ENCODE measurements at places on chromosomes 16 and 17.

DNA sequence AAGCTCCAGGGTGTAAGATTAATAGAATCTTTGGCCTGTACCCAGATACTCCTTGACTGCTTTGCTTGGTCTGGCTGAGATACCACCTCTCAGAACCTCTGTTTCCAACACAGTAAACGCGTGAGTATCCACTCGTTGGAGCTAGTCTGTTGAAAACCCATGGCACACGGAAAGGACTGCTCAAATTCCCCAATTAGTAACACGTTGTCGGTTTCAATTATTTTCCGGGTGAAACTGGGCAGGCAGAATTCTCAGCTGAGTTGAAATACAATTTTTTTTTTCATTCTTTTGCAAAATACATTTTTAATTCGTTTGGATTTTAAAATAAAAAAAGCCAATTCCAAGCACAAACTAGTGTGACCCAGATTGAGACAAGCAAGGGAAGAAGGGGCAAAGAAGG lies 120.5 kb downstream of the MAF start:
- no peak for DNase-seq

DNA sequence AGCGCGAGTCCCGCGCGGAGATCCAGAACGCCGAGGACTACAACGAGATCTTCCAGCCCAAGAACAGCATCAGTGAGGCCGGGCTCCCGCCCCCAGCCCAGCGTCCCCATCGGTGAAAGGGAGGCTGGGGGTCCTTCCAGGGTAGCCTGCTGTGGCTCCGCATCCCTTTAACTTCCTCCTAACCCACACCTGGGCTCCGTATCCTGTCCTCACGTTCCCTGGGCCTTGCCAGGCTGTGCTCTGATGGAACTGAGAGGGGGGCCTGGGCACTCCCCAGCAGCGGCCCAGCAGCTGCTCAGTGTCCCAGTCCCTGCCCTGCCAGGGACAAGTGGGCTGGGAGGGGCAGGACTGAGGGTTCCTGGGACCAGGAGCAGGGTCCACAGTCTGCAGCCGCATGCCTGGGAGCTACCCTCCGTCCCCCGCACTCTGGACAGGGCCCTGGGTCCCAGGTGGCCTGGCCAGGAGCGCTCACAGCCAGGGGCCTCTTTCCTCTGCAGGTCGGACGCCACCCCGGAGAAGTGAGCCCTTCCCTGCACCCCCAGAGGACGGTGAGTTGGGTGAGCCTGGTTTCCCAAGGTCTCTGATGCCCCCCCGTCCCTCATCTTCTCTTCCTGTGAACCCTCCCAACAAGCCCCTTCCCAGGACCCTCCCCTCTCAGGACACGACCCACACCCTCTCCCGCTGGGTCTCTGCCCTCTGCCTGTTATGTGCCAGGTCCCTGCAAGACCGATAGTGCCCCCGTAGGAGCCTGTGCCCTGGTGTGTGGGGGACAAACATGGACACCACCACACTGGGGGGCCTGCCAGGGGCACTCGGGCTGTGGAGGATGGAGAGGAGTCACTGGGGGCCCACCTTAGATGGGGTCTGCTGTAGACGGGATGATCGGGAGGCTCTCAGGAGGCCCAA lies 18.1 kb downstream of the KATNB1 start:
- DNase-seq: no peak

DNA sequence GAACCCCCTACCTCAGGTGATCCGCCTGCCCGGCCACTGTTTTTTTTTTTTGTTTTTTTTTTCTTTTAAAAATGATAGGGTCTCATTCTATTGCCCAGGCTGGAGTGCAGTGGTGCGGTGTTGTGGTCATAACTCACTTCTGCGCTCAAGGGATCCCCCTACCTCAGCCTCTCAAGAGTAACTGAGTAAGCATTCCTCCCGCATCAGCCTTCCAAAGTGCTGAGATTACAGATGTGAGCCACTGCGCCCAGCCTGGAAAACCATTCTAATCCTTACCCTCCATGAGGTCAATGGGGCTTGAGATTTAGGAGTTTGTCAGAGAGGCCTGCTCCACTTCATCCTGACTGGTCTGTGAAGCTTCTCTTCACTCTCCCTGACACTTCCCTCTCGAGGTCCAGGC lies 12.5 kb downstream of the ERAL1 start:
- DNase-seq: no peak

- DNase-seq: no peak
These were observed 50.2 kb upstream of the NOG start for GRCh38 chr17:56543280-56543679.

DNA sequence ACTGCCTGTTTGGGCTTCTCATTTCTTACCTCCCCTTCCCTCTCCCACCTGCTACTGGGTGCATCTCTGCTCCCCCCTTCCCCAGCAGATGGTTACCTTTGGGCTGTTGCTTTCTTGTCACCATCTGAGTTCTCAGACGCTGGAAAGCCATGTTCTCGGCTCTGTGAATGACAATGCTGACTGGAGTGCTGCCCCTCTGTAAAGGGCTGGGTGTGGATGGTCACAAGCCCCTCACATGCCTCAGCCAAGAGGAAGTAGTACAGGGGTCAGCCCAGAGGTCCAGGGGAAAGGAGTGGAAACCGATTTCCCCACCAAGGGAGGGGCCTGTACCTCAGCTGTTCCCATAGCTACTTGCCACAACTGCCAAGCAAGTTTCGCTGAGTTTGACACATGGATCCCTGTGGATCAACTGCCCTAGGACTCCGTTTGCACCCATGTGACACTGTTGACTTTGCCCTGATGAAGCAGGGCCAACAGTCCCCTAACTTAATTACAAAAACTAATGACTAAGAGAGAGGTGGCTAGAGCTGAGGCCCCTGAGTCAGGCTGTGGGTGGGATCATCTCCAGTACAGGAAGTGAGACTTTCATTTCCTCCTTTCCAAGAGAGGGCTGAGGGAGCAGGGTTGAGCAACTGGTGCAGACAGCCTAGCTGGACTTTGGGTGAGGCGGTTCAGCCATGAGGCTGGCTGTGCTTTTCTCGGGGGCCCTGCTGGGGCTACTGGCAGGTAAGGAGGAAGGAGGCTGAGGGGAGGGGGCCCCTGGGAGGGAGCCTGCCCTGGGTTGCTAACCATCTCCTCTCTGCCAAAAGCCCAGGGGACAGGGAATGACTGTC lies at the start of gene CD68:
Gene CD68, plus strand, starts transcription at position 638 of the 833 bp plus-strand sequence. Its CDS starts 40 bp downstream, at position 678.
- peak; percentile 88 for DNase-seq

- DNase-seq: peak; percentile 93
These were observed 58.3 kb downstream of the RAI1 start for GRCh38 chr17:17739388-17740066.

- no peak for DNase-seq
These were observed 88.2 kb downstream of the CHD9 start for GRCh38 chr16:53142823-53143568.

- no peak for DNase-seq
These were observed 1.8 kb upstream of the PCGF2 start for GRCh38 chr17:38750044-38750311.

DNA sequence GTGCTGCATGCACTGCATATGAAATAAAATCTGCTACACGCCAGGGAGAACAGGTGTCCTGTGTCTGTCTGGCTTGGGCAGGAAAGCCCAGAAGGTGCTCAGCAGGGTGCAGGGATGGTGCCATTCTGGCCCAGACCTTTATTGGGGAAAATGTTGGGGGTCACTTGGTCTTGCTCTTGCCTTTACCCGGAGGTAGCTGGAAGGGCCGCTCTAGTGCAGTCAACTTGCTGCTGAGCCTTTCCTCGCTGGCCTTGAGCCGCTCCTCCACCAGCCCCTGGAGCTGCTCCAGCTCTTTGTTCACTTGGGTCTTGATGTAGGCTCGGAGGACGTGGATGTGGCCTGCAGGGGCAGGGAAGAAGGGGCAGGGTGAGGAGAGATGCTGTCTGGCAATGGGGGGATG lies 4.5 kb downstream of the CFAP119 start:
- no peak for DNase-seq

DNA sequence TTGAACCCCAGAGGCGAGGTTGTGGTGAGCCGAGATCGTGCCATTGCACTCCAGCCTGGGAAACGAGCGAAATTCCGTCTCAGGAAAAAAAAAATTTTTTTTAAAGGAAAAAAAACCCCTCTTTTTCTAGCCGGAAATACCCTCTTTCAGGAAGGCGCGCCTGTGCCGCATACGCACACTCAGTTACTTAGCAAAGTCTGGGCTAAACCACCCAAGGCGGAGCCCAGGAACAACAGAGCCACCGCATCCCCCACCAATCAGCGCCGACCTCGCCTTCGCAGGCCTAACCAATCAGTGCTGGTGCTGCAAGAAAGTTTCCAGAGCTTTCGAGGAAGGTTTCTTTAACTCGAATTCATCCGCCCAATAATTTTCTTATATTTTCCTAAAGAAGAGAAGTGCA lies 510.4 kb downstream of the KCNJ18 start:
- DNase-seq: no peak

GRCh38 chr17:77109764-77110359 lies 30.9 kb upstream of the SEC14L1 start:
- DNase-seq: peak; percentile 40

DNA sequence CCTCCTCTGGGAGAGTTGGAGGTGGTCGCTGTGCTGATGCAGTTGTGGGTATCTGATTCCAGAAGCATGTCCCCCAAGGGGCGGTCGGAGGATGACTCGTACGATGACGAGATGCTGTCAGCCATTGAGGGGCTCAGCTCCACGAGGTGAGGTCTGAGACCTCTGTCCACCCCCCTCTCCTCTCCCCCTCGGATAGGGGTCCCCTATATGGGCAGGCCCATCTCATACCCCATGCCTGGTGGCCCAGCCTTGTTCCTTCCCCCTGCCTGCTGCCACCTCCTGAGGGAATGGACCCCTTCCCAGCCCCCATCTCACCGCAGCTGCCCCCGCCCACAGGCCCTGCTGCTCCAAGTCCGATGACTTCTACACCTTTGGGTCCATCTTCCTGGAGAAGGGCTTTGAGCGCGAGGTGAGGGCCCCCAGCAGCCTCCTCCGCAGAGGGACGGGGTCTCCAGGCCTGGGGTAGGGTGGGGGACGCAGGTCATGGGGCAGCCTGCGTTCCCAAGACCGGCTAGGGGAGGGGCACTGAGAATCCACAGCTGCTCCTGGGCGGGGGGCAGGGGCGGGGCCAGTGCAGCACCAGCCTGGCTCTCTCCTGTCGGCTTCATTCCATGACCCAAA lies 39.2 kb downstream of the ADCY7 start:
- no peak for DNase-seq

DNA sequence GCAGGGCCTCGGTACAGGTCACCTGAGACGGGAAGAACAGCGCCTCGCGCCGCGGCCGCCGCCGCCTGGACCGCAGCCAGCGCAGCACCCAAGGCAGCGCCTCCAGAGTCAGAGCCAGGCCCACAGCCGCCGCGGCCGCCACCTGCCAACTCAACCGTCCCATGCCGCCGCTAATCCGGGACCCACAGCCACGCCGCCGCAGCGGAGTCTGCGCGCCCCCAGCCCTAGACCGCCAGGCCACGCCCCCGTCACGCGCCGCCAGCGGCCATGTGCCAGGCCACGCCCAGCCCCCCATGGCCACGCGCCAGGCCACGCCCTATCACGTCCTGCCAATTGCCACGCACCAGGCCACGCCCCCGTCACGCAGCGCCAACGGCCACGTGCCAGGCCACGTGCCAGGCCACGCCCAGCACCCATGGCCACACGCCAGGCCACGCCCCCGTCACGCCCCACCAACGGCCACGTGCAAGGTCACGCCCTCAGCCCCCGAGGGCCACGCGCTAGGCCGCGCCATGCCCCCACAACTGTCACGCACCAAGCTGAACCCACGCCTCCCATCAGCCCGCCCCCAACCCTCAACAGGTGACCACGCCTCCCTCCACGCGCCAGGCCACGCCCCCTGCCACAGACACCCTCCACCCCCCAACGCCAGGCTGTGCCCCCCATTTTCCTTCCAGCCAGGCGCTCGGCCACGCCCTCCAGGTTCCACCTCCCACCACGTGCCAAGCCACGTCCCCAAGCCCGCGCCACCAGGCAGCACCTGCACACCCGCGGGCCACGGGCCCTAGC lies at the start of gene PLD6:
Gene PLD6, minus strand, starts transcription at position 210 of the 789 bp plus-strand sequence. Its CDS starts 47 bp downstream, at position 163.
- DNase-seq: peak; percentile 84

DNA sequence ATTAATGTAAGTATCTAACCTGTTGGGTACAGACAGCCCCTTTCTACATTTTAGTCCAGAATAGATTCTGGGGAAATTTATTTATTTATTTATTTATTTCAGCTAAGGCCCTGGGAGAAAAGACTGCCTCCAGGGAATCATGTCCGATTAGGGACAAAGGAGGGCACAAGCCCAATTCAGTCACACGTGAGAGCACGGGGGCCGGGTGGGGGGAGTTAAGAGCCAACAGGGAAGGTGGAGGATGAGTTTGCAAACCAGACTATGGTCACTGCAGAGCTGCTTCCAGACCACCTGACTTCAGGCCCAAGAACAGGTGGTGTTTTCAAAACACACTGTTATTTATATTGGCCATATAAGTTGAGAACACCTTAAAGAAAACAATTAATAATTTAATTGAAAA lies 1.6 kb upstream of the ZFHX3 start:
- no peak for DNase-seq

- no peak for DNase-seq
These were observed 5.5 kb downstream of the CCDC182 start for GRCh38 chr17:57739402-57740234.

DNA sequence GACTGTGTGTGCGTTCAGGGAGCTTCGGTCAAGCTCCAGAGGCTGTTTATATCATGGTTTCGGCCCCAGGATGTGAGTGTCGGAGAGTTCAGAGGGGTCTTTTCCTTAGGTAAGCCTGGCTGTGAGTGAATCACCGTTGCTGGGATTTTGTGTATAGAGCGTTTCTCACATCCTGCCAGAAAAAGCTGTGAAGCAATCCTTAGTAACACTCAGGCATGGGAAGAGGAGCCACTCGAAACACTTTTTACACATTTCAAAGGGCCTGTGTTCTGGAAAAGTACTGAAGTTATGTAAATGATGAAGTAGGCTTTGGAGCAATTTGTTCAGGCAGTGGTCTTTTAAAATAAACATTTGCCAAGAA lies 662 bp downstream of the PGS1 start:
- DNase-seq: peak; percentile 58

DNA sequence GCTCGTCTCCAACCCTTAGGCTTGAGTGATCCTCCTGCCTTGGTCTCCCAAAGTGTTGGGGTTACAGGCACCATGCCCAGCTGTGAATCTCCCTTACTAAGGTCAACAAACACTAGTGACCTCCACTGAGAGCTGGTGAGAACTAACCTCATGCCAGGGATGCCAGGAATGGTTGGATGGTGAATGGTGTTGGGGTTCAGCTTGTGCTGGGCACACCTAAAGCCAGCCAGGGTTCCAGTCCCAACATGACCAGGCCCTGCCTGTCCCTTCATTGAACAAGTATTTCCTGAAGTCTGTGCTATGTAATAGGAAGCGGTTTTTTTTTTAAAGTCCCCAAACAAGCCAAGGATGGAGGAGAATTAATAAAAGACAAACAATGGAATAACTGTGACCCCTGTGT lies 56.0 kb upstream of the TOB1 start:
- no peak for DNase-seq

- no peak for DNase-seq
These were observed 7.2 kb upstream of the EIF4A3 start for GRCh38 chr17:80154166-80154565.

DNA sequence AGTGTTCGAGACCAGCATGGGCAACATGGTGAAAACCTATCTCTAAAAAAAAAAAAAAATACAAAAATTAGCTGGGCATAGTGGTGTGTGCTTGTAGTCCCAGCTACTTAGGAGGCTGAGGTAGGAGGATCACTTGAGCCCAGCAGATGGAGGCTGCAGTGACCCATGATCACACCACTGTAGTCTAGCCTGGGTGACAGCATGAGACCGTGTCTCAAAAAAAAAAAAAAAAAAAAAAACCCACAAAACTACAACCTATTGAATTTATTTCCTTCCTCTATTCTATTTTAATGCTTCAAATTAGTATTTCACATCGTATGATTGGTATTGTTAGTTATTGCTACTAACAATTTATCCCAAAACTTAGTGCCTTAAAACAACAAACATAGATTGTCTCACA lies 9.4 kb upstream of the NUFIP2 start:
- DNase-seq: no peak
